ENCODE measurements at places on chromosomes 3 and 15.

DNA sequence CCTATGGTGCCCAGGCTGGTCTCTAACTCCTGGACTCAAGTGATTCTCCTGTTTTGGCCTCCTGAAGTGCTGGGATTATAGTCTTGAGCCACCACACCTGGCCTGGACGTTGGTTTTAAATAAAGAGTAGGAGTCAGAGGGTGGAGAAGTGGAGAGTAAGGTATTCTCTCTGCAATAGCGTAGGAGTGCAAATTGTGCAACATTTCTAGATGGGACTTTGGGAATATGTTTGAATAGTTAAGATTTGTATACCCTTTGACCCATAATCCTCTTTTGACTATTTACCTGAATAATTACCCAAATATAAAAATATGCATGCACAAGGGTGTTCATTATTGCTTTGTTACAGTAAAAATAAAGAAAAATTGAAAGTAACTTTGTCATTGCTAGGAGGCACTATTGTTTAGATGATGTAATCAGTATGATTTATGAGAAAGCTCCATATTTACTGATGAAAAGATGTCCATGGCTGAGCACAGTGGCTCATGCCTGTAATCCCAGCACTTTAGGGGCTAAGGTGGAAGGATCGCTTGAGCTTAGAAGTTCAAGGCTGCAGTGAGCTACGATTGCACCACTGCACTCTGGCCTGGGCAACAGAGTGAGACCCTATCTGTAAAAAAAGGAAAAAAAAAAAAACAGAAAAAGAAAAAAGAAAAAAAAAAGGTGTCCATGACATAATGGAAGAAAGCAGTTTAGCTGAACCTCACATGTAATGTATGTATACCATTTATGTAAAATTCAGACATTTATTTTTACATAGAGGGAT lies 15.1 kb upstream of the XYLB start:
- no peak for DNase-seq

GRCh38 chr3:20739814-20740213 lies 553.8 kb upstream of the SGO1 start:
- no peak for DNase-seq

DNA sequence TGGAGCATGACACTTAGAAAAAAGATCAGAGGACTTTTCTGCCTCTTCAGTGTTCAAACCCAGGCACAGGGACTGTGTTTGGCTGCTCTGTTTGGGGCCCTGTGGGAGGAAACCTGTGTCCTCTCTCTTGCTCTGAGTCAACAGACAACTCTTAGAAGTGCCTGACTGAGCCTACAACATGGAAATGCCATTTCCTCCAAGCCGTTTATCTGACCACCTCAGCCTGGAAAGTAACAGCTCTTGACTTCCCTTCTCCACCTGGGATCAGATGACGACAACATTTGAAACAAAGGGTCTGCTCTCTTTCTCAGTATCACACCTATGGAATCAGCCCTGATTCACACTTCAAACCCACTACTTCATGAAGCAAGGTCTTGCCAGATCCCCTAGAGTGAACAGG lies 91.3 kb upstream of the CTDSPL start:
- no peak for DNase-seq

- no peak for DNase-seq
These were observed 498.7 kb downstream of the CNTN6 start for GRCh38 chr3:1591327-1592028.

DNA sequence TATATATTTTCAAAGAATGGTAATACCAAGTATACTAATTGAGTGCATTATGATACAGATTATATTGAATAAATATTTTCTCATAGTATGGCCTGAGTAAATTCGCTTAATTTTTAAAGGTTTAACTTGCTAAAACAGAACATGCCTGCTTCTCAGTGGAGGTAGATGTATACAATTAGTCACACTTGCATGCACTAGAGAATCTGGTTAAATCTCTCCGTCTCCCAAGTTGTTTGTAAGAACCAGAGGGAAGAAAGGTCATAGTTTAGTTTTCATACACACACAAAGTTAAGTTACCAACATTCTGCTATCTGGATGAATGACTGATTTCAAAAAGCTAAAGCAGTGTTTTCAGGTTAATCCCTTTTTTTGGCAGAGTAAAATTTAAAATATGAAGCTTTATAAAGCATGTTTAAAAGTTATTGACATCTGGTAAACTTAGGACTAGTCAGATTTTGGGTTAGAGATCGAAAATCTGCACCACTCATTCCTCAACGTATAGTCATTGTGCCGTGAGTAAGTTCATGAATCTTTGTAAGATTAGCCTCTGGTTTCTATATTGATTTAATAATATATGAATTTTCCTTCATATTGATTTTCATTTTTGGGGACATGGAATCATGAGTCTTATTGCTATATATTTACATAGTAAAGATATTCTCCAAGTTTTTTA lies 117.6 kb upstream of the SAMMSON start:
- DNase-seq, result no peak

DNA sequence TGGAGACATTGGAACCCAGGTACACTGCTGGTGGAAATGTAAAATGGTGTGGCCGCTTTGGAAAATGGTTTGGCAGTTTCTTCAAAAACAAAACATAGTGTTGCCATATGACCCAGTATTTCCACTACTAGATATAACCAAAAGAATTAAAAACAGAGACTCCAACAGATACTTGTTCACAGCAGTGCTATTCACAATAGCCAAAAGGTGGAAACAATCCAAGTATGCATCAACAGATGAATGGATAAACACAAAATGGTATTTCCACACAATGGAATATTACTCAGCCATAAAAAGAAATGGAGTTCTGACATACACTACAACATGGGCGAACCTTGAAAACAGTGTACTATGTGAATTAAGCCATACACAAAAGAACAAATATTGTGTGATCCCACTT lies 59.4 kb upstream of the TIMP4 start:
- DNase-seq, result no peak

DNA sequence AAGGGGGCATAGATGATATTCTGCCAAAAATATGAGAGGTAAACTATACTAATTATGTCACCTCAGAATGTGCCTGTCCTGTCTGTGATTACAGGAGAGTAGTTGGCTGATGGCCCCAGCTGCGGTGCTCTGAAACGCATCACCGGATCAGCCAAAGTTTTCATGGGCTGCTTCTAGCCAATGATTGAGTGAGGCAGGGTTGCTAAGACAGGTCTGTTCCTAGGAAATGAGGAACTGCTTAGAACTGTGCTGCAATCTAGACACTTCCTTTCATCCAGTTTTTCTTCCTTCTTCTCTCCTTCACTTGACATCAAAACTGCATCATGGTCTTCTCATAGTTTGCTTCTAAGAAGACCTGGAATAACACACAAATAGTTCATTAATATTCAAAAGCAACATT lies 124.0 kb downstream of the KCNH8 start:
- no peak for DNase-seq

DNA sequence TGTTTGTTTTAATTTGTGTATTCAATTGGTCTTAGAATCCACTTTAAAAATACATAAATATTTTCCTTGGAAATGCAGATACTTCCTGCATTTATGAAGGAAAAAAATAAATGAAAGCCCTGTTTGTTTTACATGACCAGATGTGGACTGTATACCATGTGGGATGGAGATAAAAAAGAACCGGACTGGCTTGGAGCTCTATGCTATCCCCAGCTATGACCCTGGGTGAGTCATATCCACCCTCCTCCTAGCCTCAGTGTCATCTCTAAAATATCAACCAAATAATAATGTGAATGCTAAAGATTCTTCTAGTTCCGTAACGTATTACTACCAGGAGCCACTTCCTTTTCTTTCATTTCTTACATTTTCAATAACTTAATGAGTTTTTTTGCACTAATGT lies 44.5 kb upstream of the PDZRN3 start:
- DNase-seq, result no peak

Data from cortex of kidney (tissue), 1 donor.